ENCODE measurements at places on chromosomes 11 and 22. TPM values are rescaled to one million over a fixed set of nuclear protein-coding genes. Genes with fewer than 3 reads are reported as not detected.

DNA sequence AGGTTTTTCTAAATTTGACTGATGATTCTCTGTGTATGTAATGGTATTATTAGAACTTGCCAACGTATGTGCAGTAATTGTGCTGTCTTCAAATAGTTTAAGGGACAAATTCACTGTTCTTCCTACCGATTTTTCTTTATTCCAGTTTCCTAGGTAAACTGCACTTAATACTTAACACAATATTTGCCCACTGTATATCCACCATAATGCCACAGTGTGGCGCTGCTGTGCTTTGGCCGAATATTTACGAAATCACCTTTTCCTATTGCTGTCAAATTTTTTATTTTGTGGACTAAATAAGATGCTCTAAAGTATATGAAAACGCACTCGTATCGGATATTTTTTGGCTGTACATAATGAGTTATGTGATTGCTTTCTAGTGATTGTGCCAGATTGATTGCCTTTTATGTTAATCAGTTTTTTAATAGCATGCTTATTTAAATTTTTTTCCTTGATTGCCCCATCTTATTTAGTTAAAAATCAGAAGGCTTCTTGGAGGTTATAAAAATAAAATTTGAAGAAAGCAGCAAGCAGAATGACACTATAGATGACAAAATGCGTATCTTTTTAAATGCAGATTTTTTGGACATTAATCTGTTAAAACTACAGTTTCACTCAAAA lies 10.5 kb downstream of the AASDHPPT start:
- DNase-seq: peak; percentile 64

DNA sequence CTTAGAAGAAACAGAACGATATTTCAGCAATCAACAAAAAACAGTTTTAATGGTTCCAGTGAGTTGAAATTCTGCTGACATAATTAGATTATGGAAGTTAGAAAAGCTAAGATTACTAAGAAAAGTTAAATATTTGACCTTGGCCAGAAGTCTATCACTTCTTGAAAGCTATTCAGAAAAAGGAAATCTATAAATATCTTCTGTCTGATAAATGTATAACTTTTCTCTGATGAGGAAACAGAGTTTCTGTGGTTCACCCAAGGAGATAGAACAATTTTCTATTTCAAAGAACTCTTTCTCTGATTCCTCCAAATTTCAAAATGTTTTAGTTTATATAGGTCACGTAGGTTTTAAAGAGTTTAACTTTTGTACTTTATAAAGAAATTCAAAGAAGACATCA lies 438.4 kb upstream of the CHORDC1 start:
- DNase-seq: no peak

DNA sequence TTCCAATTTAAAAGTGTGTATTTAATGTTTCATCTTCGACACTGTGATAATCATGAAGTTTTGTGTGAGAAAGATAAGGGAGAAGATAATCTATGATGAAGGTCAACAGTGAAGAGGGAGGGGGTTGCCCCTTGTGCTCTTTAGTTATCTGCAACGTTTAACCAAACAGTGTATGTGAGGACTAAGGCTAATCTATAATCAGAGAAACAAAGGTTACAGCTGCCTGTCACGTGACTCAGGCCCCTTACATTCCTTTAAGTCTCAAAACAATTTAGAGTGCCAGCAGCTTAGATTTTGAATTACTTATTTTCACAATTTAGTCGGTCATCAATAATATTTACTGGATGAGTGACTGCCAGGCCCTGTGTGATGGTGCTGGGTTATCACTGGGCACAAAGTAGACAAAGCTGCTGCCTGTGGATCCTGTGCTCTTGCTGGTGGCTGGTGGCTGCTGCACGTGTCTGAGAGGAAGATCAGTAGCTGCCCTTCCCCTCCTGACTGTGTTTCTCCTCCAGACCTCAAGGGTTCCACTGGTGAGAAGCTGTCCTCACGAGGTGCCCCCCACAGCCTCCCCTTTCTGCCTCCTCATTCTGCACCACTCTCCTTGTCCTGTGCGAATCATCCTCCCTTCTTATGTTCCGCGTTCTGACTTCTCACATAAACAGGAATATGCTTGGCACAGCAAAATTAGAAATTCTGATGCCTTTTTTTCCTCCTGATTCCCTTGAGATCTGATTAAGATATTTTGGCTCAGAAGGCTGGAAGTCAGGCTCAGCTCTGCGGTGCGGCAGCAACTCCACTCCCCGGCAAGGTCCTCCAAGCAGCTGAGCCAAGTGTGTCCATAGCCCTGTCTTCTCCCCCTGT lies 331.1 kb upstream of the B3GAT1 start:
- no peak for DNase-seq

DNA sequence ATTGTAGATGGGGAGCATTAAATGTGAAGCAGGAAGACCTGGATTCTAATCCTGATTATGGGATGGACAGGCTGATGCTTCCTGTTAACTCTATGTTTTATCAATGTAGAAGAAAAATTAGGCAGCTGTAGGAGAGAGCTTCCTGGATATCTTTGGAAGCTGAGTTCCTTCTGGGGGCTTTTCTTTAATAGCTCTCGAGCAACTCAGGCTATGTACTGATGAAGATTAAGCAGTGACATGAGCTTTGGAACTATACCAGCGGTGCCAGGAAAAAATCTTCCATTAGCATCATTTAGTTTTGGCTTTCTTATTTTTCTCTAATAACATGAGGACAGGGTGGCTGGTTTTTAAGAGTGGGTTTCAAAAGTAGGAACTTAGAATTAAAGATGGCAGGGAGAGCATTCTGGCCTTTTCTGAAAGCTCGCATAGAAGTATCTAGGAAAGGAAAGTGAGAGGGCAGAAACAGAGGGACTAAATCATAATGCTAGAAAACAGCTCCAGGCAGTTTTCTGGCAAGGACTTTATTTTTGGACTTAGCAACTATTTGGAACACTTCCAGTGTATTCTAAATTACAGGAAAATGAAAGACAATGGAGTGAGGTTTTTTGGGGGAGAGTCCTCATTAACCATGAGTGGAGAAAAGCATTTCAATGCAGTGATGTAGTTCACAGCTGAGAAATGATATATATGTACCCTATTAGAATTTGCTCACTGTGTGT lies 69.2 kb upstream of the RRM1 start:
- no peak for DNase-seq

DNA sequence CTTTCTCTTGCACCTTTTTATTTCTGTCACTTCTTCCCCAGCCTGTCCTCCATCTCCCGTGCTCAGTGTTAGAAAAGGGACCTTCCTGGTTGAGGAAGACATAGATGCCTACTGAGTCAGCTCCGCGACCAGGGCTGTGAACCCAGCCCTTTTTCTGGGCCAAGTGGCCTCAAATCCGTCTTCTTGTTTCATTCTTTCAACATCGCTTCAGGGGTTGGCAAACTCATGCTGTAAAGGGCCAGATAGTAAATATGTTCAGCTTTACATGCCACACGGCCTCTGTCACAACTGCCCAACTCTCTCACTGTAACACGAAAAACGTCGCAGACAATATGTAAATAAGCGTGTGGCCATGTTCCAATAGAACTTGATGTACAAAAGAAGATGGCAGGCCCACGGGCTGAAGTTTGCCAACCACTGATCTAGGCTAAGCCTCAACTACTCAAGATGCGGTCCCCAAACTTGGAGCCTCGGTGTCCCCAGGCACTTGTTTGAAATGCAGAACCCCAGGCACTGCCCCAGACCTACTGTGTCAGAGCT lies 338.4 kb downstream of the MN1 start:
- no peak for DNase-seq

GRCh38 chr22:33515795-33516194 lies 404.5 kb downstream of the LARGE1 start:
- DNase-seq: no peak

DNA sequence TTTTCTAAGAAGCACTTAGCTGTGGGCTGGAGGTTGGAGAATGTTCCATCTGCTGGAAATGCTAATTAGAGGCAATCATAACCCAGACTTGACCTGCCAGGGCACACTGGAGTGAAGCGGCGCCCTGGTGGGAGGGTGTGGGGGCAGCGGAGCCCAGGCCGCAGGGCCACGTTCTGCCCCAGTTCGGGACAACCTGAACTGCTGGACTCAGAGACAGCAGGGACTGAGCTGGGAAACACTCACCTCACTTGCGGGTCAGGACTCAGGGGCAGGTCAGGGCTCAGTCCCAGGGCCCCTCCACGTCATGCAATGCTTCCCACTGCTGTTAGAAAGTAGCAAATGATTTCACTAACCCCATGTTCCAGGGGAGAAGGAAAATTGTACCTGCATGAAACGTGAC lies 316.4 kb downstream of the NTM start:
- peak; percentile 41 for DNase-seq

- DNase-seq: no peak
Measured at GRCh38 chr11:38582756-38583155, 1984.7 kb upstream of the RAG2 start.

DNA sequence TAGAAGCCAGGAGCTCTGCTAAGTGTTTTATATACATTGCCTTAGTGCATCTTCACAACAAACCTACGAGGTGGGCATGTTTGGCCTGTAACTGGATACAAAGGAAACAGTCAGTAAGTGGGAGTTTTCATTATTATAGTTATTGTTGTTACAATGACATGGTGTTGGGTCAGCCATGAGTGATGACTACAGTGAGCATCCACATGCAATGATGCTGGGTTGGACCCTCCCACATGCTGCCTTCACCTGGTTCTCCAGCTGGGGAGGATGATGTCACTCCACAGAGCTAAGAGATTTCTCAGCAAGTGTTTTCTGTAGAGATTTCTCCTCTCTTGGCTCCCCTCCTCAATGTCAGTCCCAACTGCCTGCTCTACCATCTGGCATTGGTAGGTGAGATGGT lies 59.3 kb downstream of the EHF start:
- no peak for DNase-seq

- DNase-seq: no peak
Measured at GRCh38 chr11:44959064-44959463, 8.4 kb upstream of the TP53I11 start.

- DNase-seq: peak; percentile 94
Measured at GRCh38 chr11:117443266-117444186, 115.9 kb downstream of the CEP164 start.

ROBO3 gene
- total RNA-seq: 16.2 TPM

C11orf24 gene
- total RNA-seq: 37.3 TPM

APOBEC3C gene
- total RNA-seq: 24.1 TPM

LGALS12 gene
- total RNA-seq: 8.1 TPM

C22orf42 gene
- total RNA-seq: 0.18 TPM

RHOD gene
- 18.2 TPM for total RNA-seq

HARBI1 gene
- total RNA-seq: 8.4 TPM

TOLLIP gene
- total RNA-seq: 41.8 TPM
